LHCN-M2 (cell line): ENCODE measurements at places on chromosomes 13 and 19. TPM values are rescaled to one million over a fixed set of nuclear protein-coding genes. Genes with fewer than 3 reads are reported as not detected.

SIGLEC10 gene
- total RNA-seq = not detected in 2 replicates

RDH8 gene
- not detected in 2 replicates for total RNA-seq

APOC1 gene
- total RNA-seq = 2.5 and 5.1 TPM in 2 replicates

PNMA8B gene
- 0.19 TPM in 1 of 2 replicates, not detected in the other for total RNA-seq

DNA sequence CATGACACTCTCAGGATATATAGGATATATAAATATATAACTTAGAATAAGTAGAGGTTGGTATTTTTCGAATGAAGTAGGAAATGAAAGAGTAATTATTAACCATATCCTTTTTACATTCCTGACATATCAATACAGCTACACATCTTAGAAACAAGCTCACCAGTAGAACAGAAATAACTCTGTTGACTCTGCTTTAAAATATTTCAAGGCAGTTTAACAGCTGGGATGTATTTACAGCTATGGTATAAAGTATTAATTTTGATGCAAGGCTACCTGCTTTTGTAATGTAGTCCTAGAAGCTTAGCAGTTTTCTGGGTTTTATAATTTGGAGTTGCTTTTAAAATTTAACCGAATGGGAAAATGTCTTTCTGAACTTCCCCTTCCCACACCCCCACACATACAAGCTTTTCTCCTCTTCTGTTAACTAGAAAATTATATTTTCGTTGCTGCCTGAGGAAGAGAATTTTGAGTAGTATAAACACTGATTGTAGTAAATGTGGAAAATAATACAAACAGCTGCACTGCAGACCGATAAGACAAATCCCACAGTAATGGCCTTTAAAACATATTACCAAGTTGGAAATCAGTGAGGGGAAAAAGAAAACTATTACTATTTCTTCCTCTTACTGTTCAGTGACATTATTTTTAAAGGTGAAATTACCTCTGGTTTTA, 147.7 kb downstream of the GGACT start:
- peak; percentile 70 for DNase-seq

DNA sequence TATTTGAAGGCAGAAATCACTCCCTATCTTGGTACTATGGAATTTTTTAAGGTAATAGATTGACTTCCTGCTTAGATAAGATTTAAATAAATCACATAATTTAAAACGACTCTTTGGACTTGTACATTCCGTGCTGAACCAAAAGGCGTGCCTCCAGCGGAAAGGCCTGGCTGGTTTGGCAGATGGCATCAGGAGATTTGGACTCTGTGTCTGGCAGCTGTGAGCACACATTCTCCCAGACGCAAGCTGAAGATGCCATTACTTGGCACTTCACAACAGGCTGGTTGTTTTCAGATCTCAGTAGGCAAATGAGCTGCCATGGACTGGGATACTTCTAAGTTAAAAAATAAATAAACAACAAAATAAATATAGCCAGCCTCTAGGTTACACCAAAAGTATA, 104.5 kb upstream of the SLC15A1 start:
- DNase-seq = peak; percentile 51

DNA sequence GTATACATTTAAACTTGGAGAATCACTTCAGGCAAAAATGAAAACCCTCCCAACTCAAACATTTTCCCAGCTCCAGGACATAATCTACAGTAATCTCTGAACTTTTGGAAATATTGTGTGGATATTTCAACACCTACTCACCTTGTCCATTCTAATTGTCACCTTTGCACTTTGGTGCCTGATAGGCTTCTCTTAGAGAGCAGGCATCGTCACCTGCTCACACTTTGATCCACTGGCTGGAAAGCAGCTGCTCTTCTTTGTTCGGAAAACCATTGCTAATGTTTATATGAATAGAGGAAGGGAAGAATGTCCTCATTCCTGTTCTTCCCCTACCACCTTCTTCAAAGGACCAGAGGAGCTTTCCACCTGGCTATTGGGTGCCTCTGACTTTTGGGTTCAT, 411.2 kb downstream of the FGF9 start:
- no peak for DNase-seq

SGCG gene
- 0.32 and 0.46 TPM in 2 replicates for total RNA-seq

- no peak for DNase-seq
These were observed 167.0 kb downstream of the POU4F1 start for GRCh38 chr13:78436311-78436710.

DACT3 gene
- total RNA-seq = 1.7 and 1.8 TPM in 2 replicates

DNA sequence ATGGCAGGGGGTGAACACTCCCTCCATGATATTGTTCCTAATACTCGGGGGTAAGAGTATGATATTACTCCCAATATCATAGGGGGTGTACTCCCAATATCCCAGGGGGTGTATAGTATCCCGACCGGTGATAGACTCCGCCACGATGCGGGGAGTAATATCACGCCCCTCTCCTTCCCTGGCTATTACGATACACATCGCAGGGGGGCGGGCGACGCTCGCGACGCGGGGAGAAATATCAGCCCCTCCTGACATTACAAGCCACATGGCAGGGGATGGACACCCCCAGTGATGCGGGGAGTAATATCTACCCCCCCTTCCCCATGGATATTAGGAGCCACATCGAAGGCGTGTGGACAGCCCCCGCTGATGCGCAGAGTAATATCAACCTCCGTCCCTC, 3.2 kb upstream of the RGCC start:
- DNase-seq = no peak

- DNase-seq = peak; percentile 76
These were observed 798 bp downstream of the SLC1A5 start for GRCh38 chr19:46787331-46788261.

GRCh38 chr13:33487575-33488243, 202.2 kb upstream of the STARD13 start:
- DNase-seq = peak; percentile 85

DNA sequence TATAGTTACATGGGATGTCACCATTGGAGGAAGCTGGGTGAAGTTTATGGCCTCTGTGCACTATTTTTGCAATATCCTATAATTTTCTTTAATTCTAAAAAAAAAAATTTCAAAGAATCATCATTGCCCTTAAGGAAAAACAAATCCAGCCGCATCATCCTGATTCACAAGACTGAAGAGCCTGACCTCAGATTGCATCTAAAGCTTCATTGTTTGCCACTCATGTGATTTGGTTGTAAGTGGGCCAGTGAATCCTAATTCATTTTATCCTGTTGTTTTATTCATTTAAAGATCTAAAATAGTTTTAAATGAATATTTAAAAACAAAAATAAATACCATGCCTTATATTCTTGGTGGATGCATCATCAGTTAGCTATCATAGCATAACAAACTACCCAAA, 504.5 kb downstream of the TBC1D4 start:
- DNase-seq = no peak

ZNF547 gene
- 3.5 and 5.2 TPM in 2 replicates for total RNA-seq

DNA sequence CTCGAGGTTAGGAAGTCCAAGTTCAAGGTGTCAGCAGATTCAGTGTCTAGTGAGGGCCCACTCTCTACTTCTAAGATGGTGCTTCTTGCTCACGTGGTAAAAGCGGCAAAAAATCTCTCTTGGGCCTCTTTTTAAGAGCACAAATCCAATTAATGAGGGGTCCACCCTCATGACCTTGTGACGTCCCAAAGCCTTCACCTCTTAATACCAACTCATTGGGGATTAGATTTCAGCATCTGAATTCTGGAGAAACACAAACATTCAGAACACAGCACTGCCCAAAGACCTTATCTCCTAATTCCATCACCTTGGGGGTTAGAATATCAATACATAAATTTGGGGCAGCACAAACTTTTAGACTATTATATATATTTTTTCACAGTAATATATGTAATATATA, 146.4 kb upstream of the GPC6 start:
- no peak for DNase-seq

KIR2DL3 gene
- total RNA-seq = not detected in 2 replicates

DNA sequence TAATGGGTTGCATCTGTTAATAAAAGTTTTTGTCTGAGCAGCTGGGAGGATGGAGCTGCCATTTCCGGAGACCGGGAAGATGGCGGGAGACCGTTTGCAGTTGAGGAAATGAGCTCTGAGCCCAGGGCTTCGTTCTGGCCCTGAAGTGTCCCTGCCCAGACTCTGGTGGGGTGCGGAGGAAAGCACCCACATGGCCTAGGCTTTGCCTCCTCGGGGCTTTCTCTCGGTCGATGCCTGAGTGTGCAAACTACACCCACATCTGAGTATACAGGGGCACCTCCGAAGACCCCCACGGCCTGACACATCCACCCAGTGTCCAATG, 15.6 kb upstream of the NANOS3 start:
- no peak for DNase-seq

RXFP2 gene
- total RNA-seq = not detected in 2 replicates

- DNase-seq = no peak
These were observed 221.3 kb upstream of the TRPC4 start for GRCh38 chr13:38090913-38091312.

GRCh38 chr19:52343548-52343947, 7.5 kb downstream of the ZNF610 start:
- peak; percentile 31 for DNase-seq

ZNF134 gene
- 22.3 and 22.9 TPM in 2 replicates for total RNA-seq

- DNase-seq = no peak
These were observed 467.3 kb downstream of the DACH1 start for GRCh38 chr13:71399631-71400215.

PLPPR3 gene
- total RNA-seq = 0.06 TPM in 1 of 2 replicates, not detected in the other

DNA sequence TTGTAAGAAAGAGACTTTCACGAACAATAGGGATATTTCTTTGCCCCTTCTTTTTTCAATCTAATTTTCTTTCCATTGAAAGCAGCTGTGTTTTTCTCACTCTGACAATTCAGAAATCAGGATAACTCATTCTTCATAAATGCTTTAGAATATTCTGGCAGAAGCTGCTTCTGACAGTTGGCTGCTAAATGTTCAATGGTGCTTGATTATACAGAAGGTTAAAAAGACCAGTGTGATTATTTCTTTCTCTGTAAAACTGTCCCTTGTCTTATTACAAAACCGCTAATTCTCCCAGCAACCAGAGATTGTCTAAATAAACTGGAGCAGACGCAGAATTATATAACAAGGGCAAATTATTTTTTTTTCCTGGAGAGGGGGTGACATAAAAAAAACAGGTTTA, 394.4 kb downstream of the SPRY2 start:
- DNase-seq = no peak

GRCh38 chr19:38678217-38678890, 30.9 kb downstream of the ACTN4 start:
- no peak for DNase-seq

- no peak for DNase-seq
These were observed 274.8 kb downstream of the TSHZ3 start for GRCh38 chr19:31074199-31075125.

DNA sequence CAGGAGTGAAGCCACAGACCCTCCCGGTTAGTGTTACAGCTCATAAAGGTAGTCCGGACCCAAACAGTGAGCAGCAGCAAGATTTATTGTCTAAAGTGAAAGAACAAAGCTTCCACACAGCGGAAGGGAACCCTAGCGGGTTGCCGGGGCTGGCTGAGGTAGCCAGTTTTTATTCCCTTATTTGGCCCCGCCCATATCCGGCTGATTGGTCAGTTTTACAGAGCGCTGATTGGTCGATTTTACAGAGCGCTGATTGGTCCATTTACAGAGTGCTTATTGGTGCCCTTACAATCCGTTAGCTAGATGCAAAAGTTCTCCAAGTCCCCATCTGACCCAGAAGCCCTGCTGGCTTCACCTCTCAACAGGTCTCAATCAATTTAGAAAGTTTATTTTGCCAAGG, 126.0 kb upstream of the RFC3 start:
- no peak for DNase-seq

DLEU7 gene
- total RNA-seq = not detected in 2 replicates

CD209 gene
- not detected in 2 replicates for total RNA-seq

GRCh38 chr13:108963846-108964600, 334.6 kb downstream of the MYO16 start:
- DNase-seq = no peak

DNA sequence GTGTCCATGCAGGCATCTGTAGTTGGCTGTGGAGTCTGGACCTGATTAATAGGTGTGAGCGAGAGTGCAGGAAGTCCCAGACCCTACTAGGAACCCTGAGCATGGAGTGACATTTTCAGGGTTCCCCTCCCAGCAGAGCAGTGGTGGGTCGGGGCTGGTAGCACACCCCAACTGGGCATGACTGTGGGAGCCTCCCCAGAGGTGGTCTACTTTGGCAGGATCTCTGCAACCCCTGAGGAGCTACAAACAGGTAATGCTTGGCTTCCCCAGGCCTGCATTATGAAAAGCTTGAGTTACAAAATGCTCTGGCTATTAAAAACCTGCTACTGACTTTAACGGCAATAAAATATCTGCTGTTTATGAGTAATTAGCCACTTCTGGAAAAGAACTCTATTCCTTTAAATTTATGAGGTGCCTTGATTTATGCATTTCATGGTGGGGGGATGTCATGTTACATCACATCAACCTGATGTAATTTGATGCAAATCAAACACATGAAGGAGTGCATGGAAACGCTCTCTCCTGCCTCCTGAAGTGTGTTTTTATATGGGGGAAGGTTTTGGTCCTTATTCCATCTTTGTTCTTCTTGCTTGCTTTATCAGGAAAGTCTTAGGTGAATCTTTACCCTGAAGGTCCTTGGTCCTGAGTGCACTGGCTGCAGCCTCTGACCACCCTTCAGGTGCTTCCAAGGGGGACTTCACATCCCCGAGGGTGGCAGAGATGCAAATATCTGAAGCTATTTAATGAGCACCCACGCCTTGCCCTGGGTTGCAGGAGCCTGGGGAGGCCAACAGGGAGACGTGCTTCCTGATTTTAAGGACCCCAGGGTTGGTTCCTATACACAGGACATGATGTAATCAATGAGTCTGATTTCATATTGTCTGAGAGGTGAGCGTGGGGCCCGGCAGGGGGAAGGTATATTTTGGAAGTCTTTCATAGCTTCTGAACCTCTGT, 54.0 kb downstream of the ZNF536 start:
- no peak for DNase-seq

- DNase-seq = no peak
These were observed 199.6 kb downstream of the UQCRFS1 start for GRCh38 chr19:29013325-29013724.

- DNase-seq = no peak
These were observed 4.4 kb upstream of the TMEM86B start for GRCh38 chr19:55232986-55233385.

DNA sequence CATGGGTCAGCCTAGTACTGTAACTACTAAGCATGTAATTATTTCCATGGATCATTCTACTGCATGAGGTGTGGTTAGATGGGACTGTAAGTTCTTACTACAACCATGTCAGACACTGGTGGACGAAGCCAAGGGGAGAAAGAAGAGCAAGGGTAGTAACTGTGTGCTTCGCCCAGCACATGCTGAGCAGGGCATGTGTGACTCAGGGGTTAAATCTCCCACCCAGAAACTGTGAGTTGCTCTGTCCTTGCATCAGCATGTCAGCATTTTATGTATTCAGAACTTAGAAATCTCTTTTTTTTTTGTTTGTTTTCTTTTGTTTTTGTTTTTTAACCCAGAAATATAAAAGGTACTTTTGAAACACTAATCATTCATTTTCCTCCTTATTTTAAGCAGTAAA, 436.6 kb upstream of the KLF12 start:
- DNase-seq = no peak

GRCh38 chr19:17963936-17964691, 2.8 kb upstream of the KCNN1 start:
- DNase-seq = no peak
